ENCODE measurements at places on chromosomes 11 and 22.

GRCh38 chr11:27075192-27075591 lies 34.6 kb downstream of the BBOX1 start:
- no peak for DNase-seq

- DNase-seq, result no peak
These were observed 107.3 kb downstream of the XKR3 start for GRCh38 chr22:16717699-16718558.

GRCh38 chr11:36350137-36350513 lies 54.0 kb downstream of the PRR5L start:
- no peak for DNase-seq

DNA sequence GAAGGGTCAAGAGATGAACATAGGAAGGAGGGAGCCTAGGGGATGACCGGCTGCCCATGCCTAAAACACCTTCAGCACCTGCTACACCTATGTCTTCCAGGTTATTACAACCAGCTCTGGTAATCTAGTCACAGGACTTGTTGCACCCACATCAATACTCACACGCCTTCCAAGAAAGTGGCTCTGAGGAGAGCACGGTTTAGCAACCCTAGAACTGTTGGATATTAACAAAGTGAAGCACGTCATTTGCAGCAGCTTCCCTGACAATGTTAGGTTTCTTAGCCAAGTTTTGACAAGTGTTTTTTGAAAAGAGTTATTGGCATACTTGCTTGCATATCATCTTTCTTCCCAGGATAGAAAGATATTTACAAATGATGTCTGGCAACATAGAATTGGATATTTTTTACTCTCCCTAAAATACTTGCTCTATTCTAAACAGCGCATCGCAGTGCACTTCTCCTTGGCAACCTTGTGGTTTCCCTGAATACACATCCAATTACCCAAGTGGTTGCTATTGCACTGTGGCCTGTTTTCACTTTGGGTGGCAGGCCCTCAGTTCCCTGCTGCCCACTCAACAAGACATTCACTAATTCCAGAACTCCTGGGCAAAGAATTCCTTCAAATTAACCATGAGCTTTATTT lies 94.3 kb upstream of the ARHGAP42 start:
- no peak for DNase-seq

DNA sequence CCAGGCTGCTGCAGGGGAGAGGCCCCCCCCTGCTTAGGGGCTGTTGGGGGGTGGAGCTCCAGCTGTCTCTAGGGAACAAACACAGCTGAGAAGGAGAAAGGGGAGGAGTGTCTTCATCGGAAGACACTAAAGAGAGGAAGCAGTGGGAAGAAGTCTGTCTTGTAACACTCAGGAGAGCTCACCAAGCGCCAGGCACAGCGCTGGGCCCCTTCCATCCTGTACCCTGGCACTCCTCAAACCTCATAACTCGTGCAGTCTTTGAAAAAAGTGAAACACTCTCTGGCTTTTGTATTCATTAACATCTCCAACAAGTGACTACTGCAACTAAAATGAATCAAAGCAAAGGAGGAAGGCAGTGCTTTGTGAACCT lies 67.4 kb upstream of the PRDM11 start:
- DNase-seq, result no peak

- no peak for DNase-seq
These were observed 1310.3 kb downstream of the BRD1 start for GRCh38 chr22:48517039-48518030.

DNA sequence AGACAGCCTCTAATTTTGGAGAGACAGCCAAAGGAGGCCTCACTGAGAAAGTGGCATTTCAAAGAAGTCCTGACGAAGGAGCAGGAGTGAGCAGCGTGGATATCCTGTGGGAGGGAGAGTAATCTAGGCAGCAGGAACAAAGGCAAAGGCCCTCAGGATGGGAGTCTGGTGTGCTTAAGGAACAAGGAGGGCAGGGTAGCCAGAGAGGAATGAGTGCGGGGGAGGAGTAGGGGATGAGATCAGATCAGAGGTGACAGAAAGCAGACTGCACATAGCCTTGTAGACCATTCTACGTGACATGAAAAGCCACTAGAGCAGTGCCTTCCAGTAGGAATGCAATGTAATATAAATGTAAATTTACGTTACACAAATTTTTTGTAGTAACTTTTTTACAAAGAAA lies 5.6 kb downstream of the SLC36A4 start:
- no peak for DNase-seq

DNA sequence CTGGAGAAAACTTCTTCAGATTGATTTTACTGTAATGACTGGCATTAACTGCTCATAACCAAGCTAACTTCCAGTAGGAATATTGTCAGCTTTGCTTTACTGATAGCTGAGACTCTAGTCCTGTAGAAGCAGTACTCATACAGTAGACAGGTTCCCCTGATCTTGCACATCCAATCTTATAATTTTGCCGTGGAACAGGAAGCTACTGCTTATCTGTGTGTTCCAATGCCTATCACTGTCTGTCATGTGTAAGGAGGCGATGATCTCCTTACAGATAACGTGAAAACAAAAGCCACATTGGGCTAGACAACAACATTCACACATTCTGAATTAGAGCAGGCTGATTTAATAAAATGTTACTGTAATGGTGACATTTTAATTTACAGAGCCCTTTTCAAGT lies 13.2 kb downstream of the HSD17B12 start:
- no peak for DNase-seq

DNA sequence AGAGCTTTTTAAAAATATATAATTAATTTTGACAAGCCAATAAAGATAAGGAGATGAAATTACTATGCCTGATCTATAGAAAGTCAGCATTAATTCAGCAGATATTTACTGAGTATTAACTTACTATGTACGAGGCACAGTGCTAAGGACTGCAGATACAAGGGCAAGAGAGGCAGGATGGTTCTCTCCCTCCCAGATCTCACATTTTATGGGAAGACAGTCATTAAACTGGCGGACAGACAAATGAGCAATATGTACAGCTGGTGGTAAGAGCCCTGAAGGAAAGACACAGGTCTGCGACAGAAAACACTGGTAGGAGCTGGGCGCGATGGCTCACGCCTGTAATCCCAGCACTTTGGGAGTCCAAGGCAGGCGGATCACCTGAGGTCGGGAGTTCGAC lies 36.8 kb downstream of the MCHR1 start:
- DNase-seq, result no peak

- no peak for DNase-seq
These were observed 60.6 kb upstream of the TCF20 start for GRCh38 chr22:42331014-42331413.

- no peak for DNase-seq
These were observed 4.0 kb downstream of the LRP4 start for GRCh38 chr11:46914363-46914762.

- no peak for DNase-seq
These were observed 52.6 kb downstream of the ARHGAP42 start for GRCh38 chr11:100739666-100740065.

- DNase-seq, result no peak
These were observed 189.6 kb upstream of the E2F8 start for GRCh38 chr11:19430346-19430745.

GRCh38 chr11:47768101-47768612 lies 1.0 kb upstream of the FNBP4 start:
- DNase-seq, result no peak

GRCh38 chr11:27619763-27620335 lies 80.4 kb downstream of the BDNF start:
- no peak for DNase-seq

DNA sequence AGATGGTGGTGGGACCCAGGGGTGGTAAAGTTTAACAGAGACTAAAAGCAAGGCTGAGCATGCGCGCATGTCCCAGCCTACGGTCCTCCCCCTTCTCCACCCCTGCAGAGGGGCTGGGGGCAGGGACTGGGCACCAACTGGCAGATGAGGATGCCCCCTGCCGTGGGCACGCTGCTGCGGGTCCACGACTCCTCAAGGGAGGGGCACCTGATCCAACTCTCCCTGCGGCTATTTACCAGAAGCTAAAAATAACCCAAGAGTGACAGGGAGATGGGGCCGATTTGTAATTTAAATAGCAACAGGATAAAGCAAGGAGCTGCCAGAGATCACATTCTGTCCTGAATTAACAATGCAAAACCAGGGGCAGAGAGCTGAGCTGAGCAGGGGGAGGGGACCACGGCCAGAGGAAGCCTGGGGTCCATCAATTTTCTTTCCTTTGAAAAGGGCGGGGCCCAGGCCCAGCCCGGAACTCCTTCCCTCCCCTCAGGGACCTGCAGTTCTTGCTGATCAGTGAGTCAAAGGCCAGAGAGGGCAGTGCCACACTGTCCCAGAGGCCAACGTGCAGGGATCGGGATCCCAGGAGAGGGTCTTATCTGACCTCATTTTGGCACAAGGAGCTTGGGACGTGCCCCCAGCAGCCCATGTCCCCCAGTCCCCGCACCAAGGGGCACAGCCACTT lies 8.1 kb upstream of the DGKZ start:
- no peak for DNase-seq

DNA sequence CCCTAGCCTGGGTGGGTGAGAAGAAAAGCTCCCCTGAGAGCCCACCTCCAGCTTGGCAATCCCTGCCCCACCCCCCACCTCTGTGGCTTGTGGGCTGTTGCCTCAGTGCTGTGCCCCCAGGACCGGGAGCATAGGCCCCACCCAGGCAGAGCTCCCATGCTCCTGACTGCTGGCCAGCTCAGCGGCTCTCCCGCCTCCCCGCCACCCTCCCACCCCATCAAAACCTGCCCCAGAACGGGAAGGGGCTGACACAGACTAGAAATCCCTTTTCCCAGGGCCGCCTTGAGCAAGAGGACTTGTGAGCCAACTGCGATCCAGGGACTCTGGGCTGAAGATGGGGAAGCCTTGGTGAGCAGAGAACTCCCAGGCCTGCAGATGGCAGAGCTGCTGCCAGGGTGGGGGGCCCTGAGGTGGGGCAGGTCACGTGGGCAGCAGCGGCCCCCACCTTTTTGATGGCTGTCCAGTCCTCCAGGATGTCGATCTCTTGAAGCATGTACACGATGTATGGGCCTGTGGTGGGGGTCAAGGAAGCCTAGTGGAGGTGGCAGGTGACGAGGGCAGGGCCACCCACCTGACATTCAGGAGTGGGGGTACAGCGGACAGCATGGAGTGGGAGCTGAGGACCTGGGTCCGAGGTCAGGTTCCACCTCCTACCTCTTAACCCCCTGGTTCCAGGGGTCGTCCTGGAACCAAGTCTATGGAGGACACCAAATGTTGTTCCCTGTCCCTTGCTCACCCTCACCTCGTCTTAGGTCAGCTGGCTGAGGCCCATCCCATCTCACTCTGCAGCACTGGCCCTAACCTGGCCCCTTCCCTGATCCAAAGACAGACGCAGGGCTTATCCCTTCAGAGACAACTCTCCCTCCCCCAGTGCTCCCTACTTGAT lies 2.3 kb upstream of the RIN1 start:
- no peak for DNase-seq

DNA sequence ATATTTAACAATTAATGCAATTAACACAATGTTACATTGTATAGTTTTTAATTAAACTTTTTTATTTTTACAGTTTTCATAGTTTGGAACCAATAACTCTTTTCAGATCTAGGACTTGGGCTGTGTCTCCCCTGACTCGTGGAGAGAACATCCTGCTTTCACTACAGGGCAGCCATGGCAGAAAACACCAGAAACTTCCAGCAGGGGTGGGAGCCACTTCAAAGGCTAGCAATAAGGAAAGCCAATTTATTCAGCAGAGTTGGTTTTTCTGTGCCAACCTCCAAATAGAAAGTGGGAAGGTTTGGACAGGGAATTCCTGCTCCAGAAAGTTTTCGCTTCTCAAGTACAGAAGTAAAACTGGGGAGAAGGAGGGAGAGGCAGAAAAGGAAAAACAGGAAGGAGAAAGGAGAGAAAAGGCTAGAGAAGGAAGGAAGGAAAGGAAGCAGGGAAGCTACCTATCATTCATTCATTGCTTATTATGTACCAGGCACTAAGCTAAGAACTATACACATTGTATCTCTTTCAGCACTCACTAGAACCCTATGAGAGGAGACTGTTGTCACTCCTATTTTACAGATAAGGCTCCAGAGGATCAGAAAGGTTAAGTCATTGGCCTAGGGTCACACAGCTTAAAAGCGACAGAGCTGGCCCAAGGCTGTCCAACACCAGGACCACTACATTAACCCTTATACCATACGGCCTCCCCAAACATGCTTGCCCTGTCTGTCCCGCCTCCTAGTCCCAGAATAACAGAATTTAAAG lies 54.8 kb upstream of the CREB3L1 start:
- DNase-seq, result no peak

DNA sequence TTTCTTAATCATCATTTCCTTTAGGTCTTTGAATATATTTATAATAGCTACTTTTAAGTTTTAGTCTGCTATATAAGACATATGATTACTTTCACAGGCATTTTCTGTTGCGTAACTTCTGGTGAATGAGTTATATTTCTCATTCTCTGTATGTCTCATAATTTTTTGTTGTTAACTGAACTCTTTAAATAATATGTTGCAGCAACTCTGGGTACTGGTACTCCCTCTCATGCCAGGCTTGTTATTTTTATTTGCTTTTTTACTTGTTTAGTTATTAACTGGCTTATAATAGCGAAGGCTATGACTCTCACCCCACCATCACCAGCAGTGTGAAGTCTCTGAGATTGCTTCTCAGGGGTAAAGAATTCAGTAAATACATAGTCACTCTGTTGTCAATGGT lies 524.2 kb upstream of the CHORDC1 start:
- no peak for DNase-seq

GRCh38 chr11:22859756-22860155 lies 518 bp downstream of the CCDC179 start:
- DNase-seq, result no peak

DNA sequence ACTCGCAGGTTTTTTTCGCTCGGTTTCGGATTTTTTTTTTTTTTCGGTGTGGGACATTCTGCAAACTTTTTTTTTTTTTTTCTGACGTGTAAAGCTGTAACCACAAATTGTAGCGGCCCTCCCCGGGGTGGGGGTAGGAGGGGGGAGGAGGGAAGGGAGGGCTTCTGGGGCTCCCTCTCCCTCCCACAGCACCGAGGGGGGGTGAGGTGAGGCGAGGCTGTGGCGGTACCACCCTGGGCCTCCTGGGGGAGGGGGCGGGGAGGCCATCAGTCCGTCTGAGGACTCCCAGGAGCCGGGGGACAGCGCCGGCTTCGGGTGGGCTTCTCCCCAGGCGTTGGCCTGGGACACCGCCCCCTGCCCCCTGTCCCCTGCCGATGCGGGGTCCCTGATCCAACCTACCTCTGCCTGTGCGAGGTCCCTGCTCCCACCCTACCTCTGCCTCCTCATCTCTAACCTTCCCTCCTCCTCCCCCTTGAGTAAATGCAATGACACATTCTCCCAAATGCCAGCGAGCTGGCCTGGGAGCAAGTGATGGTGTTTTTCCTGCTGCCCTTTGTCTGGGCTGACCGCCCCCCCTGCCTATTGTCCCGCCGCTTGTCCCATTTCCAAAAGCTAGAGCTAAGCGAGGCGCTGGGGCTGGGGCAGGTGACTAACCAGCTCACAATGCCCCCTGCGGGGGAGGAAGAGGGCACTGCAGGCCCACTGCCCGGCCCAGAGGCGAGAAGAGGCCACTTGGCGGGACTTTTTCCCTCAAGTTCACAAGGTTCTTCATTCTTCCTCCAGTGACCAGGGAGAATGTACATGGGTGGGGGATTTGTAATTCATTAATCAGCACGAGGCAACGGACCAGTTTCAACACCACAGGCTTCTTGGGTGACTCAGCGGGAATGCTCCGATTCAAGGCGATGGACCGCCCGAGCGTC lies 511 bp upstream of the CLCF1 start:
- peak; percentile 48 for DNase-seq

GRCh38 chr11:120135838-120136237 lies 2.1 kb downstream of the TRIM29 start:
- no peak for DNase-seq

Data from activated CD4-positive, CD25-positive, alpha-beta regulatory T cell treated with anti-CD3 and anti-CD28 coated beads, Interleukin-2, amount 50 U/mL, for 16 hours (primary cell).